ENCODE measurements at places on chromosomes 11 and 22. TPM values are rescaled to one million over a fixed set of nuclear protein-coding genes. Genes with fewer than 3 reads are reported as not detected.

Gene RPS19BP1
- 71.4 TPM for total RNA-seq

Gene SULT4A1
- total RNA-seq = not detected

DNA sequence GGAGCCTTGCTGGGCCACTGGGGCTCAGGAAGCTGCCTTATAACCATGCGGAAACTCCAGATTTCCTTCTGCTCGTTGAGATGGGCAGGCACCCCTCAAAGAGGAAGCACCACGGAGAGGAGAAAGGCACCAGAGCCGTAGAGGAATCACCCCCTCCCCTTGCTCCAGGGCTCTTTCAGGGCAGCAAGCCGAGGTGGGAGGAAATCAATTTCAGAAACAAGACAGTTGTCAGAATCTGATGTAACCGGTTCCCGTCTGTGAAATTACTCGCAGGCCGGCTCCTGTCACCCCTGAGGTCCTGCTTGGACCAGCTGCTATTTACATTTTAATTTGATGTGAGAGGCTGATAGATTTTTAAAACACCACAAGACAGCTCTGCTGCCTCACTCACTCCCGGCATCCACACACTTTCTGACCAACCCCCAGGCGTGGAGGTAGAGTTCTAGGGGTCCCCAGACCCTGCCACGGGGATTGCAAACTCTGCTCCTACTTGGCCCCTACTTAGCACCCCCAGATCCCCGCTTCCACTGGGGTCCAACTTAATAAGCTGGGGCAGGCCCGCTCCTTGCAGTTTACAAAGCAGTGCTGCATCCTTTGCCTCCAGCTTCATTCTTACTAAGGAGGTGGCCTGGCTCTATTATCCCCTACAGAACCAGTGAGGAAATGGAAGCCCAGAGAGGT is 162.5 kb downstream of the CEP164 start:
- DNase-seq = no peak

DNA sequence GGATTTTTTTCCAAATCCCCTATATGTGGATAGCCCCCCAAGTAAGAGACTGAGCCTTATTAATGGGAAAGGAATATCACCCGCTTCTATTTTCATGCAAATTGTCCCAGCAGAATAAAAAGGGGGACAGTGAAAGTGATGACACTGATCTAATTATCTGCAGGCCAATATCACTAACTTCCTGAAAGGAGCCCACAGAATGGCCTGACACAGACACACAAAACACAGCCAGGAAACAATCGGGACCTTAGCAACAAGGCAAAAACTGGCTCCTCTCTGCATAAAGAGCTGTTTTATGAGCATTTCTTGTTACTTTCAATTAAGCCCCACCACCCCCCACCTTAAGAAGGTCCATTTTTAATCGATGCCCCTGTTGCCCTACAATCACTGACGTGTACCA is 54.3 kb upstream of the FAM181B start:
- no peak for DNase-seq

GRCh38 chr22:50197000-50197800 is 3.6 kb upstream of the SELENOO start:
- no peak for DNase-seq

Gene TMEM191C
- 5.1 TPM for total RNA-seq

Gene OR6A2
- total RNA-seq = 0.08 TPM

DNA sequence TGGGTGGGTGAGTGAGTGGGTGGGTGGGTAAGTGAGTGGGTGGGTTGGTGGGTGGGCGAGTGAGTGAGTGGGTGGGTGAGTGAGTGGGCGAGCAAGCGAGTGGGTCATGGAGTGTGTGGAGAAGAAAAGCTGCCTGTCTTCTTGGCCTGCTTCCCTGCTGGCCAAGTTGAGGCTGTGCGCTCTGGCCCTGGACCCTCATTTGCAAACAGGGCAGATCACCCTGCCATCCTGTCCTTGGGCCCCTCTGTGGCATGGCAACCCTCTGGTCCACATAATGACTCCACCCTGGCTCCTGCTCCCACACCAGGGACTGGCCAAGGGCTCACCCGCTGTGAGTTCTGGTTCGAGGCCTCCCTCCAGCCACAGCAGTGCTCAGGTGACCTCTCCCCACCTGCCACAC is 35.1 kb downstream of the CAPN1 start:
- DNase-seq = no peak

- no peak for DNase-seq
Observed at GRCh38 chr22:19811811-19812771, 42.6 kb downstream of the GNB1L start.
